Cerebellar nuclear complex (tissue), 1 donor: ENCODE measurements at places on chromosomes 2 and 18.

DNA sequence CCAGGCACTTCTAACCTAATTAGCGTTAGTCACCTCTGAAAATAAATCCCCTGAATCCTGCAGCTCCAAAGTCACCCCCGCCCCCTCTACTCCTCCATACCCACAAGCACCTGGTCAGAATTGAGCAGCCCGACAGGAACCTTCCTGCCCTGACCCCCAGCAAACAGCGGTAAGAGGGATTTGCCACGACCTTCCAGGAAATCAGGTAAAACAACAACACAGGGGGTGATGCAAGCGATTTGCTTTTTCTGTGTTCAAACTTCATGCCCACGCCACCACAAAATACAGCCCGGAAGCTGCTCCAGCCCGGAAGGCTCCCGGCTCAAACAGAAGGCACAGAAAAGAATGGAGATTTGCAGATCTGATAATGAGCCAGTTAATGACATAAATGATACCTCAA lies 367.1 kb downstream of the GPD2 start:
- no peak for DNase-seq

GRCh38 chr2:221731432-221732145 lies 159.5 kb upstream of the EPHA4 start:
- DNase-seq: no peak

DNA sequence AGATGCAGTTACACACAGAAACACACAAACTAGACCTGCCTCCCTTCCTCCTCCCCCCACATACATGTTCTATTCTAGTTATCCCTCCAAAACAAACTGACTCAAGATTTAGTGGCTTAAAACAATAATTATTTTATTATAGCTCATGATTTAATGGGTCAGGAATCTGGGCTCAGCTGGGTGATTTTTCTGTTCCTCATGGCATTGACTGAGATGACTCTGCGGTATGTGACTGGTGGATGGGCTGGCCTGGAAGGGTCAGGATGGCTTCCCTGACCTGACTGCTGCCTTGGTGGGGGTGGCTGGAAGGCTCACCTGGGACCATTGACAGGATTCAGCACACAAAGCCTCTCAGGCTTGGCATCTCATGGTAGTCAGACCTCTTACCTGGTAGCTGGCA lies 33.7 kb upstream of the NTSR2 start:
- DNase-seq: no peak

DNA sequence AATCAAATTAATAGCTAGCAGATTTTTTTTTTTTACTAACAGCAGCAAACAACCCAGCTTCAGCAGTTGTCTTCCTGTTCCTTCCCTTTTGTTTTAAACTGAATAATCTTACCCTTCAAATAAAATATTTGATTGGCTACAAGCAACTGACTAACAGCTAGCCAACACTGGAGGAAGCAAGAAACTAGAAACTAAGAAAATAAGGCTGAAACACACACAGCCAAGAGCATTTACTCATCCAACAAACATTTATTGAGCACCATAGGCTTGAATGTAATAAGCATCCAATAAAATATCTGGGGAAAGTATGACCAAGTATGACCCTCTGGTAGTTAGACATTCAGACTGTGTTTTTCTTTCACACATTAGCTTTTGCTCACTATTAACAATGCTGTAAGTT lies 189.2 kb downstream of the CD226 start:
- DNase-seq: no peak

GRCh38 chr2:239178954-239179353 lies 221.9 kb downstream of the HDAC4 start:
- DNase-seq: no peak

DNA sequence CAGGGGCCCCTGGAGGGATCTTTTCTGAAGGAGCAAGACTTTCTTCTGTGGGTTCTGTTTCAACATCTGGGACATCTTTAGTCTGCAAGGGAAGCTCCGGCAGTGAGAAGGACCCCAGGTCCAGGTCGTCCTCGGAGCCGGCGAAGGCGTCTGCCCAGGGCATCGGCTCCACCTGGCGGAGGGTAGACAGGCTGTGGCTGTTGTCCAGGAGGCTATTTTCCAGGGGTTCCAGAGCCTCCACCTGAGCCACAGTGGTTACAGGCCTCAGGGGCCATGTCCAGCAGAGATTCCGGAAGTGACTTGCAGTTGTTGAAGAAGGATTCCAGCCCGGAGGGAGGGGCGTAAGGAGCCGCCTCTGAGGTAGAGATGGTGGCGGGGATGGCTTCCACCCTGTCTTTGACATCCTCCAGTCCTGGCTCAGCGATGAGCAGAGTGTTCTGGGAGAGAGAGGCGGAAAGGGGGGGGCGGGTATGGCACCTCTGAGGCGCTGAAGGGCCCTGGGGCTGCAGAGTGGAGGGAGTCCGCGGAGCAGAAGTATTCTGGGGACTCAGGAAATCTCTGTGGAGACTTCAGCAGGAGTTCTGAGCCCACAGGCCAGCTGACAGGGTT lies 891.3 kb upstream of the LRRTM1 start:
- no peak for DNase-seq

- no peak for DNase-seq
Observed at GRCh38 chr2:203814661-203815540, 52.7 kb upstream of the CTLA4 start.

DNA sequence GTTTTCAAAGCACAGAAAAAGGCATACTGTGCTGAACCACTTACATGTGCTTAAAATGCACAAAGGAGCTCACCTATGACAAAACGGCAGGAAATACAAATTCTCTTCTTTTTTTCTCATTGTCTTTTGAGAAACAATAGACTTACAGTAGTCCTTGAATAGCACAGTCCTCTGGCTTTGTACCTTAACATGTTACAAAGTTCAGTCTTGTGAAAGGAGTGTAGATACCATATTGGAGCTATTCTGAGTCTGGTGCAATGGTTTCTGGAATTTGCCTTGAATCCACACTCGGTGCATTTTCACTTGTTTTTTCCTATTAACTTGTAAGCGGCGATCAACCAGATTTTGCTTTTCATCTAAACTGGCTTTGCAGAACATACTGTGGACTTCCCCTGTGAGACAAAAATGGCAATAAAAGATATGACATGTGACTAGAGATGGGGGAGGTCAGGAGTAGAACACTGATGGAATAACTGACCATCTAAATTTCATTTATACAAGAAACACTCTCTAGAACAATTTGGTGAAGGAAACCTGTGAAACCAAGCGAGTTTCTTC lies 109.7 kb downstream of the METTL8 start:
- DNase-seq: no peak

DNA sequence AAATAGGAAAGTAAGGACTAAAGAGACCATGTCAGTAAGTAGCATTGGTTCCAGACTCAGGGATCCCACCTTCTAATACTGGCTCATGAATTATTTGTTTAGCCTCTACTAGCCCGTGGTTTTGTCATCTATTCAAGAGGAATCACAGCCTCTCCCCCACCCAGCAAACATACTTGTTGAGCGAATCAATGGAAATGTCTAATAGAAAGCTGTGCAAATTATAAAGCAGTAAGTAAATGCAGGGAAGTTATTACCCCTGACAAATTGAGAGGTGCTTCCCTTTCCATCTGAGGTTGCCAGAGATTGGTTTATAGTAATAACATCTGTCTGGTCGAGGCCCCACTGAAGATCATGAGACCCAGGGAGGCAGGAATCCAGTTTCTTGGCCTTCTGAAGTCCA lies 219.3 kb upstream of the OSR1 start:
- DNase-seq: no peak

DNA sequence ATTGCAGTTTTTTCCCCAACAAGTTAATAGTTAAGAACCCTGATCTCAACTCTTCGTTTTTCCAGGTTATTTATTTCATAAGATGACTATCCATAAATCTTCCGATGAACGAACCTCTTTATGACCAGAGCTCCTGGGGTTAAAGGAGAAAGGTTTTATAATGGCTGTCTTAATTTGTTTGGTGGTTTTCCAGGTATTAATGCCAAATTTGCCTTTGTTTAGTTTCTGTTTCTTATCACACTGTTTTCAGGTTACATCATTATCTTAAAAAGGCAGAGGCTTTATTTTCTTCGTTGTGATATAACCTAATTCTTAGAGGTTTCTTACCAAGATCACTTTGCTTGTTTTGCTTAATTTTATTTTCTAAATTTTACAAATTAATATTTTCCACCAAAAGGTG lies 10.1 kb downstream of the ZNF638 start:
- DNase-seq: no peak

GRCh38 chr2:204110338-204110741 lies 173.8 kb downstream of the ICOS start:
- no peak for DNase-seq

DNA sequence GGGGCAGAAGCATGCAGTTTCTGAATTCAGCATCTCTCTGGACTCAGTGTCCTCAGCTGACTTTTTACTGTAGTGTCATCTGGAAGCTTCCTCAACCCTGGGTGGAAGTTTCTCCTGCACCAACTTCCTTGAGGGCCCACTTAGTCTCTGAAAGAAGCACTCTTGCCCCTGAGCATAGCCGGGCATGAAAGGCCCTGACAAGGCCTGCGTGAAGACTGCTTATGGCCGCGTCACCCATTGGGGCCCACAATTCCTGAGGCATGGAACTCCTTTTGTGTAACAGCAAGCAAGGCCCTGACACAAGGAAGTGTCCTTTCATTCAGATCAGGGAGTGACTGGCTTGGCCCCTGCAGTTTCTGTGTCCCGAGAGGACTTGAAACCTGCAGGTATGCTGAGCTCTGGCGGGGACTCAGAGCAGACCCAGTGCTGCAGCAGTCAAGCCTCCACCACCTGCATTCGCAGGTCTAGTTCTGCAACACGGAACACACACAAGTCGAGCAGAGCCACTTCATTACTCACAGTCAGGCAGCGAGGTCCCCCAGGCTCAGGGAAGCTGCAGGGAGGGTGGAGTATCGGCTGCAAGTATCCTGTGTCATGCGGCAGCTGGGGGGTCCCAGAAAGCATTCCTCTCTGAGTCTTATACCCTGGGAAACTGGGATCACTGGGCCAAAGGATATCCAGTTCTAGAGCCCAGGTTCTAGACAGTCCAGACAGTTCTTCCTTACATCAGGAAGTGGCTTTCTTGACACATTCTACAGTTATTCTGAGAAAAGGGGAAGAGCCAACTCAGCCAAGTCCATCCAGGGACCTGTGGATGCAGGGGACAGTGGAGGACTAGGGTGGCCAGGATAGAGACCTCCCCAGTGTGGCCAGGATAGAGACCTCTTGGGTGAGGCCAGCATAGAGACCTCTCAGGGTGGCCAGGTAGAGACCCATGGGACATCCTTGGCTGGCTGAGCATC lies 35.6 kb upstream of the PRLH start:
- DNase-seq: no peak

DNA sequence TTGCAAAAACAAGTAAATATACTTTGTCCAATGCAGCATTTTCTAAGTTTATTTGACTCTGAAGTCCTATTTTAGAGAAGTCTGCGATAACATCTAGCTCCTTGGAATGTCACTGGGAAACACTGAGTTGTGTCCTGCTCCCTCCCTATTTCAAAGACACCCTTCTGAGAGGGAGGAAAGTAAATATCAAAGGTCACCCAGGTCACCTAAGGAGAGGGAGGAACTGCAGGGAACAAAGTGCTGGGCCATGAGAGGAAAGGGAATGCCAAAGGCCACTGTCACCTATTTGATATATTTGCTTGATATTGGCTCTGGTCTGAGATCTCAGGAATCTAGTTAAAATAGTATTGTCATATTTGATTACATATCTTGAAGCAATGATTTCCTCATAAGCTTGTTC lies 201.3 kb downstream of the GCA start:
- DNase-seq: no peak

DNA sequence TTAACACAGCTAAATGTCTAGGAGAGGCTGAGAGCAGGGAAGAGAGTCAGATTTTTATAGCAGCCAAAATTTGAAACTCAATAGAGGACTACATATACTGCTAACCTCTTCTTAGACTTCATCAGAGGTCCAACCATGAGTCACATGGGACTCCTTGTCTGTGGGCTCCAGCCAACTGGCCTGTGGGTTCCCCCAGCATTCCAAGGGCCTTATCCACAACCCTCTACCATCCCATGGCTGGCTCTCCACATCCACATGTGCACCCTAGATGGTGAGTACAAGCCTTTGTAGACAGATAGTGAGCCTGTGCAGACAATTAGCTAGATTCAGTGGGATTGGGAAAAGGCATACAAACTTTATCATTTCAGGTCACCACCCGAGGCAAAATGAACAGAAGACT lies 901.9 kb upstream of the ZEB2 start:
- no peak for DNase-seq

DNA sequence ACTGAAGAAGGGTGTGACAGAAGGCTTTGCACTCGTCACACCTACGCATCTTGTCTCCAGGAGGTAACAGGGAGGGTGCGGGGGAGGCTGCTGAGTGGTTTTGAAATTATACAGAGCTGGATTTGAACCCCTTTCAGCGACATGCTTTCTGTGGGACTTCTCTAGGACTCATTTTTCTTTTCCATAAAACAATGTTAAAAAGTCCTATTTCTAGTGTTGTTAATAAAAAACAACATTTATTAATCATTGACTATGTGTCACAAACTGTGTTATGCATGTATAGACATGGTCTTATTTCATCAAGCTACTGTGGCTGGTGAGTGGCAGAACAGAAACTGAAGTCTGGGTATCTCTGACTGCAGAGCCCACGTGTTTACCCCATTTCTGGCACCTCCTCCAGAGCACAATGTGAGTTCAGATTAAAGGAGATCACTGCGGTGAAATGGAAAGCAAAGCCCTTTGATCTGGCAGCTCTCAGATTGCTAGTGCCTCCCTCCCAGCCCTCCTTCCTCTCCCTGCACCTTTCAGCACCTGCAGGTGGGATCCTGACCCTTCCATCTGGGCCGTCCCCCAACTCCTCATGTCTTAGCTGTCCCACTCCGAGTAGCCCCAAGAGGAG lies 315.5 kb upstream of the MYT1L start:
- DNase-seq: no peak

- DNase-seq: no peak
Observed at GRCh38 chr2:108454440-108454839, 5.4 kb downstream of the GCC2 start.
